Caco-2 (cell line): ENCODE measurements at places on chromosomes 13 and 19. TPM values are rescaled to one million over a fixed set of nuclear protein-coding genes. Genes with fewer than 3 reads are reported as not detected.

DNA sequence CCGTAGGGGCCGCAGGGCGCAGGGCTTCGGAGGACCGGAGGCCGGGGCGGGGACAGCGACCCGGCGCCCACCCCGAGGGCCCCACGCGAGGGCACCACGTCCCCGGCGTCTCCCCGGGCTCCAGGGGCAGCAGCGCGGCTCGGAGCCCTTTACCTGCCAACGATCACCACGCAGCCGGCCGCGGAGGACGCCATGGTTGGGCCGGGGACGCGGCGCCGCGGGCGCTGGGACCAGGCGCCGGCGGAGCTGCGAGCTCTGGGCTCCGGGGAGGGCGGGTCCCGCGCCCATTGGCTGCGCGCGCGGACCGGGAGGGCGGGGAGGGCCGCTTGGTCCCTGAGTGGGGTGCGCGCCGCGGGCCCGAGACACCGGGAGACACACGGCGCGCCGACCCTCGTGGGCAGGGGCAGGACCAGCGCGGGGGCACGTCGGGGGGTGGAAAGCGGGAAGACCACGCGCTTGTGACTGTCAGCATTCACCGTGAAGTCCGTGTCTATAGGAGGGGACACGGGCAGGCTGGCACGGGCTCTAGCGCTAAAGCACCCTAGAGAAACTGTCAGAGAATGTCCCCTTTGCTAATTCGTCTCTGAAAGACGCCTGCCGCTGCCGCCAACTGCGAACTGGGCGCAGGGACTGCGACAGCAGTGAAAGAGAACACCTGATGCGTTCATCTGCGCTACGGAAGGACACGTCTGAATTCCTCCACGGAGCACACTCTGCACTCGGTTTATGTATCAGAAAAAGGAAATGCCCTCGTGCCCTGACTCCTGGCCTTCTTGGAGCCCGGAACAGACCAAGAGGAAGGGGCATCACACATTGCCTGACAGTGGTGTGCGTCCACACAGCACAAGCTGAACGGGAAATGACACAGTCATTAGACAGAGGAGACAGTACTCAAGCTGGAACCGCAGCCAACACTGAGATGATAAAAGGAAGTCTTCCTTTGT, at the start of gene CRYL1:
TSS of gene CRYL1 (minus strand) at position 257 of the 944 bp plus-strand sequence. CDS start at position 194, 63 bp downstream.
- peak; percentile 56 for DNase-seq

DNA sequence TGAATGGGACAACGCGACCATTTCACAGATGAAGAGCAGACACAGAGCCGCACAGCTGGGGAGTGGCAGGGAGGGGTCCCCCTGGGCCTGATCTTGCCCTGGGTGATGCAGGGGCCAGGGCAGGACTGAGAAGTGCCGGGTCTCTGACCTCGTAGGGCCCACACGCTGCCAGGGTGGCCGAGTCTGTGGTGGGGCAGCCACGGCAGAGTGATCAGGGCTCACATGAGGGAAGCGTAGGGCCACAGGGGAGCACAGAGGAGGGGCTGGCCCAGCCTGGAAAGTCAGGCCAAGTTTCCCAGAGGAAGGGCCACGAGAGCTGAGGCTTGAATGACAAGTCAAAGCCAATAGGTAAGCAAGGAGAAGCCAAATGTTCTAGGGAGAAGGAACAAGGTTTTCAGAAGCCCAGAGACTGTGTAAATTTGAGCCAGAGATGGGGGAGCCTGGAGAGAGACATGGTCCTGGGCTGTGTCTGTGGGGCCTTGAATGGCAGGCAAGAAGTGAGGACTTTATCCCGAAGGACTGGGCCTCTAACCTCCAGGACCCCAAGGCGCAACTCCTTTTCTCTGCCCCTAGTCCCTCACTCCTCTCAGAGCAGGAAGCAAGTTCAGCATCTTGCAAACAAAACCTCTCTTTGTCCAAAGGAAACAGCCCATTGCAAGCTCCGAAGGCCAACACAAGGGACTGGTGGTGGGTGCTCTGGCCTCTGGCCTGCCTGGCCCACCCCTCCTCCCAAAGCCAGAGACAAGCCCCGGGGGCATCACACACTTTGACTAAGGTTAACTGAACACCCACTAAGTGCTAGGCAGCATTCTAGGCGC, 31.7 kb upstream of the FXYD3 start:
- no peak for DNase-seq

- DNase-seq = no peak
These were observed 116.9 kb downstream of the USP12 start for GRCh38 chr13:27054760-27055159.

DNA sequence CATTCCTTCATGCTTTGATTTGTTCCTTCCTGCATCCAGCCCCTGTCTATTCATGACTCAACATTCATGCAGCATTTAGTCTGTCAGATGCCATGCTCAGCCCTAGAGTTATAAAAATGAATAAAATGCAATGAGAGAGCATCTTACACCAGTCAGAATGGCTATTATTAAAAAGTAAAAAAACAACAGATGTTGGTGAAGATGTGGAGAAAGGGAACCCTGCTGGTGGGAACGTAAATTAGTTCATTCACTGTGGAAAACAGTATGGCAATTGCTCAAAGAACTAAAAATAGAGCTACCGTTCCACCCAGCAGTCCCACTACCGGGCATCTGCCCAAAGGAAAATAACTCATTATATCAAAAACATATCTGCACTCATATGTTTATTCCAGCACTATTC, 70.0 kb upstream of the GTF3A start:
- DNase-seq = no peak

DNA sequence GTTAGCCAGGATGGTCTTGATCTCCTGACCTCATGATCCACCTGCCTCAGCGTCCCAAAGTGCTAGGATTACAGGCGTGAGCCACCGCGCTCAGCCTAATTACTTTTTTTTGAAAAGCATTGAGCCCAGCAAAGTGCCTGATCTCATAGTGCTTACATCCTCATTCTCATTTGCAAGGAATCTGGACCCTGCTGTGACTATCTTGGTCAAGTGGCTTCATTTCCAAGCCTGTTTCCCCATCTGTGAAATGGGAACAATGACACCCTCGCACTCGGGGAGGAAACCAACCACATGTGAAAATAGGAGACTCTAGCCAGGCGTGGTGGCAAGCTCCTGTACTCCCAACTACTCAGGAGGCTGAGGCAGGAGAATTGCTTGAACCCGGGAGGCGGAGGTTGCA, 1.6 kb upstream of the PLEKHA4 start:
- no peak for DNase-seq

DNA sequence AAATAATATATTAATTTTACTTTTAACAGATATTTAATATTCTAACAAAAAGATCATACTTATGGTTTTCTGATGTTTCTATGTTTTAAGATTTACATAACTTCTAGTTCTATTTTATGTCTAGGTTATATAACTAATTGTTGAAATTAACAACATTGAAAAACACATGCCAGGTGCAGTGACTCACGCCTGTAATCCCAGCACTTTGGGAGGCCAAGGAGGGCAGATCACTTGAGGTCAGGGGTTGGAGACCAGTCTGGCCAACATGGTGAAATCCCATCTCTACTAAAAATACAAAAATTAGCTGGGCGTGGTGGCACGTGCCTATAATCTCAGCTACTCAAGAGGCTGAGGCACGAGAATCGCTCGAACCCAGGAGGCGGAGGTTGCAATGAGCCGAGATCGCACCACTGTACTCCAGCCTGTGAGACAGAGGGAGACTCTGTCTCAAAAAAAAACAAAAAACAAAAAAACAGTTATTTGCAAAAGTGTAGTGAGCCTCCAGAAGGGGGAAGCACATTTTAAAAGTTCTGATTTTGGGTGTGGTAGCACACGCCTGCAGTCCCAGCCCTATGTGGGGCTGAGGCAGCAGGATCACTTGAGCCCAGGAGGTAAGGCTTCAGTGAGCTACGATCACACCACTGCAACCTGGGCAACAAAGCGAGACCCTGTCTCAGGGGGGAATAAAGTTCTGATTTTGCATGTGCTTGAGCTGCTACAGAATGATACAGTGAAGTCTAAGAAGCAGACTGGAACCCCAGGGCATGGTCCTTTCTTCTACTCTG, 18.7 kb downstream of the MIPEP start:
- no peak for DNase-seq

GRCh38 chr19:43658001-43658400, 12.0 kb downstream of the PLAUR start:
- DNase-seq = no peak

ZNF607 gene
- 14.5 and 15.4 TPM in 2 replicates for total RNA-seq

- DNase-seq = no peak
These were observed 72.5 kb upstream of the FBXL3 start for GRCh38 chr13:77099415-77099814.

- no peak for DNase-seq
These were observed 39.5 kb downstream of the CERS4 start for GRCh38 chr19:8248348-8249328.

- peak; percentile 88 for DNase-seq
These were observed 7.5 kb upstream of the ARHGEF18 start for GRCh38 chr19:7340959-7341837.

ZNF223 gene
- 9.9 and 11.3 TPM in 2 replicates for total RNA-seq

HIPK4 gene
- total RNA-seq = not detected in 2 replicates

DNA sequence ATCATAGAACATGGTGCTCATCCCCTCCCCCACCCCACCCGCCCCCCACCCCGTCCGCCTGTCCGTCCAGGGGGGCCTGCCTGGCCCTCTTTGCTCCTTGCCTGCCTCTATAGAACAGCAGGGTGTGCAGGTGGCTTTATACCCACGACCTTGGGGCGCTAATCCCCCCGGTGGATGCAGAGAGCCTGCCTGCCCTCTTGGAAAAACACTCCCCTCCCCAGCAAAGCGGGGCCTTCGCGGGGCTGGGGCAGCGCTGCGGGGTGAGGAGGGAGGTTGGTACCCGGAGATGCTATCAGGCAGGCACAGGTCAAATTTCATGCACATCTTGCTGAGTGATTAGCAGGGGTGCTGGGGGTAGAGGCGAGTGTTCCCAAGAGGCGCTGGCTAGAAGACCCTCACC, 21.9 kb downstream of the RFX1 start:
- DNase-seq = no peak

DNA sequence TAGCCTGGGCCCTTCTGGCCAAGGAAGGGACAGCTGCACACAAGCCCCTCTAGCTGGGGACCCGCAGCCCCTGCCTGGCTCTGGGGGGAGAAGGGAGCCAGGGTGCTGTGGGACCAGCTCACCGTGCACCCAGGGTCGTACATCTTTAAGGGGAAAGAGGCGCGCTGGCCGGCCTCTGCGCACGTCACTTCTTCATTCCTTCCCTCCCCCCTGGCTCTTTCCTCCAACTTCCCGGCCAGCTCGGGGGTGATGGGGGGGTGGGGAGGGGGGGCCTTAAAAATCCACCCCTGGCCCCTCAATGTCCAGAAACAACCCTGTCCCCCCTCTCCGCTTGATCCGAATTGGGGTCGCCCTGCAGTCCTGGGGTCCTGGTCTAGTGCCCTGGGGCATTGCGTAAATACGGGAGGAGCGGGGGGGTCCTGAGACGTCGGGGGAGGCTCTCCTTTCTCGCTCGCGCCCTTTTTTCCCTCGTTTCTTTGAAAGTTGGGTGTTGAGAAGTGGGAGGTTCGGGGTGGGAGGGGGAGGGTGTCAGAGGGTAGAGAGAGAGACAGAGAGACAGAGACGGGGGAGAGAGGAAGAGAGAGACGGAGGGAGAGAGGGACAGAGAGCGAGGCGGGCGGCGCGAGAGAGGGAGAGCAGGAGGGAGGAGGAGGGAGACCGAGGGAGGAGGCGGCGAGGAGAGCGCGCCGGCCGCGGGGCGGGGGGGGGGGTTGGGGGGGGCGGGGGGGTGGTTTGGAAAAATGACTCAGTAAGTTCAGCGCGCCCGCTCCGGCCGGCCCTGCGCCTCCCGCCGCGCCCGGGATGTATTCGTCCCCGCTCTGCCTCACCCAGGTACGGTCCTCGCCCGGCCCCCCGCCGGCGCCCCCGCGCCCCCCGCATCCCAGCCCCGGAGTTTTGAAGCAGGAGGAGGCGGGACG, at the start of gene NFIC:
TSS of gene NFIC (plus strand) at position 748 of the 917 bp plus-strand sequence. CDS start at position 802, 54 bp downstream.
- no peak for DNase-seq

DNA sequence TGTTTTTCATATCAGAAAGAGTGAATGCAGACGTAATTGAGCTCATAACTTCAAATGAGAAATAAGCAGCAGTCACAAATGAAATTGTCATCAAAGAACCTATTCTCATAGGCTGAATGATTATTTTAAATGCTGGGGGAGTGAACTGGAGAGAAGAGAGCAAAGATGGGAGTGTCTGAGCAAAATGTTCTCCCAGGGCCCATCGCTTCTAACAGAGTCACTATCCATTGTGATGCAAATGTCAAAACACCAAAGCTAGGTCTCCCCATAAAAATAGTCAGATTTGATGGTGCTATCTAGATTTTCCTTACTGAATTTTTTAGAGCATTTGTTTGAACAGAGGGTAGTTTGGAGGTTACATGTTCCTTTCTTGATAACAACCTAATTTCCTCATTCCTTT, 278.7 kb downstream of the PCDH9 start:
- DNase-seq = no peak

DNA sequence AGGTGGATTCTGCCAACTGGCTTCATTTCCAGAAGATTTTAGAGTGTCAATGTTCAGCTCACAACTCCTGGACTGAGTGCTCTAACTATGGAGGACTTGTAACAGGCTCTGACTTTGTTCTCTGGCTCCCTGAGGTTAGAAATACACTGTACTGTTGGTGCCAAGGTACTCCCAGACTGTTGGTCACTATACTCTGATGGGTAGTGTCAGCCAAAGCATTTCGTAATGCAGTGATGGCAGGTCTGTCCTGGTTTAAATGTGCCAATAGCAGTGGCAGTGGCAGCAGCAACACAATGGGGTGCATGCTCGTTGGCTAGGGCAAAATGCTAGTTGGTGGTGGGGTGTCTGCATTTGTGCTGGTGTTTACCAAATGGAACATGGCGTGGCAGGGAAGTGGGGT, 472.2 kb downstream of the TDRD3 start:
- DNase-seq = no peak

DPF1 gene
- total RNA-seq = 3.6 and 5.0 TPM in 2 replicates

CBLC gene
- total RNA-seq = 42.3 and 43.6 TPM in 2 replicates

DNA sequence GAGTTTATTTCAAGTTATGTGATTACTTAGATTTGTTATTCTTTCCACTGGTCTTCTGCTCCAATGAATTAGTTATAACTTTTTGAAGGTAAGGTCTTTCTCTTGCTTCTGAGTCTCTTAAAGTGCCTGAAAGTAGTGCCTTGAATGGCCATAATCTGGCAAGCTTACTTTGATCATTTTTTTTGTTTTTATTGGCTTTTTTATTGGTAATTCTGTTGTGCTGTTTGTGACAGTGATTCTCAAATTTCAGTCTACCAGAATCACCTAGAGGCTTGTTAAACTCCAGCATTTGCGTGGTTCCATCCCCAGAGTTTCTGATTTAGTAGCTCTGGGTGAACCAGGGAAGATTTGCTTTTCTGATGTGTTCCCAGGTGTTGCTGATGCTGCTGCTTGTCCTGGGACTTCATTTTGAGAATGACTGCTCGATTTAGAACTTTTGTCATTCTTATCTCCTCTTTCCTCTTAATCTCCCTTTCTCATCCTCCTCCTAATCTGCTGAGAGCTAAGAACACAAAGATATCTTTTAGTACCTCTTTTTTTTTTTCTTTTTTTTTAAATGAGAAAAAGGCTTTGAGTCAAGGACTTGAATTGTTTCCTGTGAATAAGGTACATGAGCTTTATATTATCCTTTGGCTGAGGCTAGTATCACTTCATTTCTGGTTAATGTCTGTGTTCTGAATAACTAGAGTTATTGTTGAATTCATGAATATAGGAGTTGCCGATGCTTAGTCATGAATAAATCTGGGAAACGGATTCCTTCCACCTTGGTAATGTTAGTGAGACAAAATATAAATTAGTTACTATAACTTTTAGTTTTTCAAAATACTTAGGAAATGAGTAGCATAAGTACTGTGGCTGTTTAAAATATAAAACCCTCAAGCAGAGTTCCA, 91.4 kb downstream of the PAN3 start:
- no peak for DNase-seq
